Stimulated activated CD4-positive, alpha-beta T cell treated with anti-CD3 and anti-CD28 coated beads, Interleukin-12 subunit alpha, Interleukin-12 subunit beta, amount 100 ng/mL, for 48 hours (primary cell): ENCODE measurements at places on chromosomes 13 and 19.
A peak's percentile ranks its signal among the peaks of the same experiment; 100 is the strongest.

DNA sequence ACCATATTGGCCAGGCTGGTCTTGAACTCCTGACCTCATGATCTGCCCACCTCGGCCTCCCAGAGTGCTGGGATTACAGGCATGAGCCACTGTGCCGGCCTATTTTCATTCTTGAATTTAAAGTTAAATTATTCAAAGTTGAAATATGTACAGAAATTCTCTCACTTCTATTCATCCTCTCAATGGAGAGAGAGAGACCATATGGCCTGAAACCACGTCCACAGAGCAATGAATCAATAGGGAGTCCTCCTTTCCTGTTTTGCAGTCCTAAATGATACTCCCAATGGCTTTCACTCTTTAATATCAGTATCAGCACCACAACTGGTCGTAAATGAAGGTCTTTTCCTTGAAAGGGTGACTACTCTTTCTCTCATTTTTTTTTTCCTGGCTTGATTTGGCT lies 30.5 kb upstream of the KCTD4 start:
- no peak for DNase-seq

GRCh38 chr19:4456843-4457653 lies 546 bp downstream of the UBXN6 start:
- DNase-seq, result peak; percentile 19

GRCh38 chr19:41434450-41434849 lies 5.3 kb downstream of the DMAC2 start:
- DNase-seq, result no peak

DNA sequence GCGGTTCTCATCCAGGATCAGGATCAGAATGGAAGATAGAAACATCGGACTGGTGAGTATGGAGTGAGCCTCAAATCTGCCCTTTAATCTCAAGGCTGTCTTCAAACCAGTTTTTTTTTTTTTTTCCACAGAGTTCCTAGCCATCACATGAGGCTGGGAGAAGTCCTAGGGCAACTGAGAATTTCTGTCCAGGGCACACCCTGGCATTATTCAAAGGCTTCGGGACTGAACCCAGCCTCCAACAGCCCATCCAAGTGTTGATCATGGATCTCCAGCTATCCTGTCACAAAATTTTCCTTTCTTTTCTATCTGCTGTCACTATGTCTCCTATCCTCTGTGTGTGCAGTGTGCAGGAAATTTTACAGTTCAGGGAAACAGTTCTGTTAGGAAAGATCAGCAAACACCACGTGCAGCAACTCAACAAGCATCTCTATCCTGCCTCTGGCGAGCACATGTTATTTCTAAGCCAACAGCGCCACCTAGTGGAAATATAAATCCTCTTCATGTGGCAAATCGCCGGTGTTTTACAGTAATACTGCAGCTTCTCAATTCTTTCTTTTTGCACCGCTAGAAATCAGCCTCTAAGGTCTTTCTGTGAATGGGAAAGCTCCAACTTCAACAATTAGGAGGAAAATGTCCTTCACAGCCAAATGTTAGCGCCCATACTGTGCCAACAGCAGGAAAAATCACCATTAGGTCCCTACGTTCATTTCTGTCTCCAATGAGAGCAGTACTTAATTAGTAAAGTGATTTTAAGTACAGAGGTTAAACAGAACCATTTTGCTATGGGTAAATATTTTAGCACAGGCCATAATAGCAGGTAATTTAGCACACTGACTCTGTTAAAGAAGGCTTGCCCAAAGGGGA lies 21.4 kb upstream of the ZNF181 start:
- DNase-seq, result peak; percentile 27

- peak; percentile 45 for DNase-seq
Measured at GRCh38 chr19:35935911-35936737, at the start of gene LRFN3. Gene LRFN3 (plus strand): TSS chr19:35936374. CDS start chr19:35939426, 3,052 bp downstream.

GRCh38 chr19:21758296-21758695 lies 9.1 kb downstream of the ZNF100 start:
- no peak for DNase-seq

- DNase-seq, result no peak
Measured at GRCh38 chr19:2255112-2255845, 938 bp downstream of the JSRP1 start.

- DNase-seq, result no peak
Measured at GRCh38 chr13:92315265-92315664, 911.3 kb upstream of the GPC6 start.

DNA sequence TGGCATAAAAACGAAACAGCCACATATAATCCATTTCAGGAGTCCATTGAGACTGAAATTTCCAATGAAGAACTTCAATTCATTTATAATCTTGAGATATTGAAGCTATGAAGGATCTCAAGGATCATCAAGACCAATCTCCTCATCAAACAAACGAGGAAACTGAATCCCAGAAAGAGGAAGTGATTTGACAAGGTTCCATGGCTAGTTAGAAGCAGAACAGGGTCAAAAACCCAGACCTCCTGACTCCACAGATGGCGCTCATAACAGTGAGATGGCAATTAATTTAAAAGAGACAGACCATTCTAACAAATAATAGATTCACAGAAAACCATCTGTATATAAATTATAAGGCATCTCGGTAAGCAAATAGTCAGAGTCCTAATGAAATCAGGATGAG lies 229.7 kb downstream of the KCTD12 start:
- DNase-seq, result no peak

GRCh38 chr13:103040006-103040405 lies 26.2 kb downstream of the SLC10A2 start:
- DNase-seq, result no peak

DNA sequence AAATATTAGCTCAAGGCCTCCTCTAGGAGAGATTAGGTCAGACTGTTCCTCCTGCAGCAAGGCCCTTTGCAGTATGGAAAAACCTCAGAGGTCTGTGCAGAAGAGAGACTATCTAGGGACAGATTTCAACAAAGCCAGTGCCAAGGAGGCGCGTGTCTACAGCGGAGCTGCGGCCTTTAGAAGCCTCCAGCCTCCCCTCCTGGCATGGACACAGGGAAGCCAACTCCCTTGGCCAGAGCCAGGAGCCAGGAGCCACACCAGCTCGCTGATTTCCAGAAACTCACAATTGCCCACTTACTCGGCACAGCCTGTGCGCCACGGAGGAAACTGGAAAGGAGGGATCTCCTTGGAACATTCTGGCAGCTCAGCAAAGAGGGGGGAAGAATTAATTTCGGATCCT lies 63.4 kb downstream of the INSR start:
- no peak for DNase-seq

DNA sequence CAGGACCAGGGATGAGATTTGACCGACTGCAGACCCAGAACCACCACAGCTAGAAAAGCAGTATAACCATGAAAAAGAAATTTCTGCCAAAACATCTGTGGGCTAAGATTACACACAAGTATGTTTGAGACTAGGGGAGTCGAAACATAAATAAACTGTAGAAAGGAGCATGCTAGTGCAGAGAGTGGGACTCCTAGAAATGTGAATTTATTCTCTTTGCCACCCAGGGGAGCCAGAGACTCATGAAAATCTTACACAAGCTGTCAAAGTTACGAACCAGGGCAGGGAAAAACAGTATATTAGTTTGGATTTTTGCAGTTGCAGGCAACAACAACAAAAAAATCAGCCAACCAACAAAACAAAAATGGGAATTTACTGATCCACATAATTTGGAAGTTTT lies 12.3 kb upstream of the HSPH1 start:
- DNase-seq, result no peak

- no peak for DNase-seq
Measured at GRCh38 chr13:111337741-111338140, 17.3 kb downstream of the TEX29 start.

DNA sequence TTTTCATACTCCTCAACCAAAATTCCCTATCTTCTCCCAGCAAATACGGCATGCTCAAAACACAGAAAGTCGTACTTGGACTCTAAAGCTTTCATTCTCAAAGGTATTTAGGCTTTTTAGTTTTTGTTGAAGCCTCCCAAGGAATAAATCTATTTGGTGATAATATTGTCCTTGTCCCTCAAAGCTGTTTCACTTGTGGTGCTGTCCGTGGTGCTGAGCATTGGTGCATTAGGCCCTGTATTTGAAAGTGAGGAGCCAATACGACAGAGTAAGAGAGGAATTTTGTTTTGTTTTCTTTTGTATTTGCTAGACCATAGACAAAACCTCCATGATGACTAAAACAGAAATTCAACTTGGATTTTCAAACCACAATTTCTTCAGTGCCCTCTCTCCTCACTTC lies 3.2 kb upstream of the LGALS13 start:
- no peak for DNase-seq

GRCh38 chr19:49056101-49056901 lies 1.2 kb downstream of the CGB7 start:
- DNase-seq, result peak; percentile 35

DNA sequence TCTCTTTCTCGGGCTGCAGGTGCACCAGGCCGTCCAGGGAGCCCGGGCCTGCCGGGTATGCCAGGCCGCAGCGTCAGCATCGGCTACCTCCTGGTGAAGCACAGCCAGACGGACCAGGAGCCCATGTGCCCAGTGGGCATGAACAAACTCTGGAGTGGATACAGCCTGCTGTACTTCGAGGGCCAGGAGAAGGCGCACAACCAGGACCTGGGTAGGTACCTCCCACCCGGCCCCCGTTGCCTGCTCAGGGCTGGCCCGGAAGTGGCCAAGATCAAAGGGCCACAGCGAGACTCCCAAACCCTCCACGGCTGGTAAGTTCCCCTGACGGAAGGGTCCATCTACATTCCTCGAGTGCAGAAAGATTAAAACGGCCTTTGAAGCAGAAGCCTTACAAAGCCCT lies 55.1 kb downstream of the RAB20 start:
- no peak for DNase-seq

DNA sequence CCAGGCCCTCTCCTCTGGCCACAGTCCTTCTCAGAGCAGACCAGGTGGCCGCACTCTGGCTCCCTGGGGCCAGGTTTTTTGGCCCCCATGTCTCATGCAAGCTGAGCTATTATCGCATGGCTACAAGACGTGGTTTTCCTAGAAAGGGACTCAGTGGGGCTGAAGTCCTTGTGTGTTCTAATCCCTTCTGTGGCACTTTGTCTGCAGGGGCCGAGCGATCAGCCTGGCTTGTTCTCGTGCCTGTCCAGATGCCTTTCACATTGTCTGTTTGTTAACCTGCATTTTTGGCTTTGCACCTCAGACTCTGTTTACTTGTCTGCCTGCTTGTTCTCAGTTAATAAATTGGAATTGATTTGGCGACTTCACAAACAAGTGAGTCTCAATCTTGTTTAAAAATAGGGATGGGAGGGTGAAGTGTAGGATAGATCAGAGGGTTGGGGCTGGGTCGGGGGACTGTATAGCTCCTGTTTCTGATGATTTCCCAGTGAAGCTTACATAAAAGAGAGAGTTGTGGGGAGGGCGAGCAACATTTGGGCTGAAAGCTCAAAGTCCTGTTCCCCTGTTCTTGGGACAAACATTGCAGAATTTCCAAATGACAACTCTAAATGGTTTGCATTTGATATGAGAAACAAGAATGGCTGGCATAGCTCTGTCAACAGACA lies 440.4 kb downstream of the COG6 start:
- no peak for DNase-seq

GRCh38 chr19:47854459-47854858 lies 4.6 kb upstream of the TPRX2 start:
- no peak for DNase-seq

DNA sequence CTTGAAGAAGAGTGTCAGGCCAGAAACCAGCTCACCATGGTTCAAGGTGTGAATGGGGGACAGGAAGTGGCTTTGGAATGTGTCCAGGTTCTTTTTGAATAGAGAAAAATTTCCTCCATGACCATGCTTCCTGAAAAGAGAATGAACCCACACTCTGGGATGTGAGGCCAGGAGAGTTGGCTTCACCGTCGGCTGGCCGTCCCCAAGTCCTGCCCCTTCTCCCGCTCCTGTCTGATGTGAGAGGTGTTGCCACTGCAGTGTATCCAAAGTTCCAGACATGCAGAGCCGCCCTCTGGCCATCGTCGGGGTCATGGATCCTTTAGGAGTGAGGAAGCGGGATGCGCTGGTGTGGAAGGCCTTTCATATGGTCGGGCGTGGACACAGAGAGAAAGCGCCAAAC lies 101.2 kb downstream of the COL4A2 start:
- DNase-seq, result no peak

- no peak for DNase-seq
Measured at GRCh38 chr13:76168661-76169060, 532.5 kb downstream of the LMO7 start.

GRCh38 chr13:98285317-98285716 lies 108.2 kb upstream of the RNF113B start:
- no peak for DNase-seq

GRCh38 chr19:7346488-7346971 lies 2.2 kb upstream of the ARHGEF18 start:
- no peak for DNase-seq

- peak; percentile 51 for DNase-seq
Measured at GRCh38 chr19:16771618-16772017, 52.0 kb downstream of the NWD1 start.

GRCh38 chr13:29991343-29991742 lies 140.9 kb upstream of the UBL3 start:
- DNase-seq, result no peak

DNA sequence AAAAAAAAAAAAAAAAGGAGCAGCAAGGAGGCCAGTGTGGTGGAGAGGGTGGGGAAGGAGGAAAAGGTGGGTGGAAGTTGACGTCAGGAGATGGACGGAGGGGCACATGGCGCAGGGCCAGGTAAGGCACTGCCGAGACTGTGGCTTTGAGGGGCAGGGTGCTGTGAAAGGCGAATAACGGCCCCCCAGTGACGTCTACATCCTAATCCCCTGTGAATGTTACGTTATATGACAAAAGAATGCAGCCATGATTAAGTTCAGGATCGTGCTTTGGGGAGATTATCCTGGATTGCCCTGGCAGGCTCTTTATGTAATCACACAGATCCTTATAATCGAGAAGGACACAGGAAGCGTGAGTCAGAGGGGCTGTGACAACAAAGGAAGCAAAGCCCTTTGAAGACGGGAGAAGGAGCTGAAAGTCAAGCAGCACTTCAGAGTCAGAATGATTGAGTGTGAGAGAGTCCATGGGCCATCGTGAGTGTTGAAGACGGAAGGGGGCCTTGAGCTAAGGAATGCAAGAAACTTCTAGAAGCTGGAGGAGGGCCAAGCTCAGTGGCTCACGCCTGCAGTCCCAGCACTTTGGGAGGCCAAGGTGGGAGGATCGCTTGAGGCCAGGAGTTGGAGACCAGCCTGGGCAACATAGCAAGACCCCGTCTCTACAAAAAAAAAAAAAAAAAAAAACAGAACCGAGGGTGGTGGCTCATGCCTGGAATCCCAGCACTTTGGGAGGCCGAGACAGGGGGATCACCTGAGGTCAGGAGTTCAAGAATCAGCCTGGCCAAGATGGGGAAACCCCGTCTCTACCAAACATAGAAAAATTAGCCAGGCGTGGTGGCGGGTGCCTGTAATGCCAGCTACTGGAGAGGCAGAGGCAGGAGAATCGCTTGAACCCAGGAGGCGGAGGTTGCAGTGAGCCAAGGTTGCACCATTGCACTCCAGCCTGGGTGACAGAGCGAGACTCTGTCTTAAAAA lies 13.8 kb upstream of the CEACAM16 start:
- DNase-seq, result no peak

DNA sequence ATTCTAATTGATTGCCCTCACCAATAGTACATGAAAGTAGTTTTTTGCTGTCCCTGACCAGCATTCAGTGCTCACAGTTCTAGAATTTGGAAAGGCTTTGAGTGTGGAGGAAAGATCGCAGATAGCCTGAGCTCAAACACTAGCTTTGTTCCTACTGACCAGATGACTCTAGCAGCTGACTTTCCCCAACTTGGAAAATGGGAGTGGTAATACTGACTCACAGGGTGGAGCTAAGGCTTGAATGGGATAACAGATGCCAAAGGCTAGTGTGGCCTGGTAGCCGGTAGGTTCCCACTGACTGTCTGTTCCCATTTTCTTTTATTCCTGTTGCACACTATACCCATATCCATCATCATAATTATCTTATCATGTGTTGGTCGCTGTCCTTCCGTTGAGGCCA lies 3.7 kb downstream of the ZSCAN22 start:
- no peak for DNase-seq

GRCh38 chr13:80400865-80401426 lies 60.0 kb upstream of the SPRY2 start:
- DNase-seq, result no peak
